ENCODE measurements at places on chromosomes 6 and 20.

DNA sequence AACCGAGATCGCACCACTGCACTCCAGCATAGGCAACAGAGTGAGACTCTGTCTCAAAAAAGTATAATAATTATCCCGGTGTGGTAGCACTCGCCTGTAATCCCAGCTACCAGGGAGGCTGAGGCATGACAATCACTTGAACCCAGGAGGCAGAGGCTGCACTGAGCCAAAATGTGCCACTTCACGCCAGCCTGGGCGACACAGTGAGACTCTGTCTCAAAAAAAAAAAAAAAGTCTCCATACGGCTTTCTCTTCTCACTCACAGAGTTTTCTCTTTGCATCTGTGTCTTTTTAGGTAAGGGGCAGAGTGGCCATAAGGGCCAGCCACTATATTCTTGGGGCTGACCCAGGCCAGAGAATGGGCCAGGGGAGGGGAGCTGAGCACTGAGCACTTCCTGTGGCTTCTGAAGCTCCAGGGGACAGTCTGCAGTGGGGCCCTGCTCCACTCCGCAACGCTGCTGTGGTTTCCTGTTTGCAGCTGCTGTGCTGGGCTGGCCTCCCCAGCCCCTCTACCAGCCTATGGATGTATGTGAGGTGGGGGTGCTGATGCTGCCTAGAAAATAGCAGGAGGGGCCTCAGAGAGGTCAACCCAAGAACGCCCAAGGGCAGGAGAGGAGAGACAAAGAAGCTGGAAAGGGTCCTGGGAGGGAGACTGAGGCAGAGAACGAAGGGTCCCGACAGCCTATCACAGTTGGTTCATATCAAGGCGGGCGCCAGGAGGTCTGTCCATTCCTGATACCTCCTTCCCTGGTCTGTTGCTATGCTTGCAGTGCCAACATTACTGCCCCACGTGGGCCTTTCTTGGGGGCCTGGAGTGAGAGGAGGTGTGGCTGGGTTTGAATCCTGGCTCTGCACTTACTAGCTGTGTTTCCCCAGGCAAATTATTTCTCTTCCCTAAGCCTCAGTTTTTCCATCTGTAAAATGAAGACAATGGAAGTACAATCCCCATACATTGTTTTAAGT is 16.0 kb downstream of the SLA2 start:
- DNase-seq = no peak

DNA sequence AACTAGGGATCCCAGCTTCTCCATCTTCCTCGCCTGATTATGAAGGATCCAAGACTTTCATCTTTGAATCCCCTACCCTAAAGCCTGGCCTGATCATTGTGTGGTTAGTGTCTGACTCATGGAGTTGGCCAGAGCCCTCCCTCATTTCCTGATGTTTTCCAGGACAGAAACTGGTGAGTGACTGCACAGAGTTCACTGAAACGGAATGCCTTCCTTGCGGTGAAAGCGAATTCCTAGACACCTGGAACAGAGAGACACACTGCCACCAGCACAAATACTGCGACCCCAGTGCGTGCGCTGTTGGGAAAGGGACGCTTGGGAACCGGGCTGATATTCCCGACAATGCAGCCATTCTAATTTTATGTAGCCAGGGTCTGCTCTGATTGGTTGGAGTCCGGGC is 4.0 kb downstream of the CD40 start:
- no peak for DNase-seq

- no peak for DNase-seq
These were observed 63.1 kb upstream of the PHACTR1 start for GRCh38 chr6:12653486-12653885.

DNA sequence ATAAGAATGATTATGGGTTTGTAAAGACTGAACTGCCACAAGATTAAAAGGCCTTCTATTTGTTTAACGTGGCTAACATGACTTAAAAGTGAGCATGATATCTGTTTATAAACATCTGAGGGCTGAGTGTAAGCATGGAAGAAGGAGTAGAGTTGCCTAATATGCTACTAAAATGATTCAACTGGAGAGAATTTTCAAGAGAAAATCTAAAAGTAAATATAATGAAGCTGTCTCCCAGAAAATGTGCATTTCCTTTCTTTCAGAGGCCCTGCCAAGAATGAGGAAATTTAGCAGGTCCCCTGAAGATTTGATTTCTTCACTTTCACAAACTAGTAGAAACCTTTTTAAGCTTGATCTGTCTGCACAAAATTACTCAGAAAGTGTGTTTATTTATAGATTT is 4.2 kb upstream of the EYA4 start:
- DNase-seq = no peak

GRCh38 chr20:53933232-53933846 is 137.1 kb downstream of the BCAS1 start:
- no peak for DNase-seq

GRCh38 chr6:31154436-31154835 is 3.2 kb downstream of the CCHCR1 start:
- no peak for DNase-seq

DNA sequence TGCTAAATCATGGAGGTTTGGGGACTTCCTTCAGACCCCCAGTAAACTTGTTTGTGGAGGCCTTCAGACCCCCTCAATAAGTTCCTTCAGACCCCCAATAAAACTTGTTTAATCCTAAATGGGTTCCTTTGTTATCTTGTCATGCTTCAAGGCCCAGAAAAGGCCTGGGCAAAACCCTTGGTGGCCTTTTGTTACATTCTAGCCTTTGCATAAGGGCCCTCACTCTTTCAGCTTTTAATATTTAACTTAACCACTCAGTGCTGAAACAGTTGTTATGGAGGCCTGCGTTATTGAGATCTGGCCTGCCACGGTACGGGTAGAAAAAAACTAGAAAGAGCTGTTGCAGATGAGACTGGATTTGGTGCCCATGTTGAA is 4.3 kb upstream of the DYNLRB1 start:
- DNase-seq = no peak

GRCh38 chr6:21099338-21100314 is 493.9 kb upstream of the SOX4 start:
- DNase-seq = no peak

GRCh38 chr6:158087224-158087867 is 80.7 kb downstream of the SERAC1 start:
- no peak for DNase-seq

GRCh38 chr6:159042003-159042825 is 2.6 kb downstream of the TAGAP start:
- DNase-seq = peak; percentile 57

- no peak for DNase-seq
These were observed 18.0 kb downstream of the ATP9A start for GRCh38 chr20:51750037-51750769.

- DNase-seq = no peak
These were observed 47.3 kb downstream of the SLC35D3 start for GRCh38 chr6:136969433-136969832.

DNA sequence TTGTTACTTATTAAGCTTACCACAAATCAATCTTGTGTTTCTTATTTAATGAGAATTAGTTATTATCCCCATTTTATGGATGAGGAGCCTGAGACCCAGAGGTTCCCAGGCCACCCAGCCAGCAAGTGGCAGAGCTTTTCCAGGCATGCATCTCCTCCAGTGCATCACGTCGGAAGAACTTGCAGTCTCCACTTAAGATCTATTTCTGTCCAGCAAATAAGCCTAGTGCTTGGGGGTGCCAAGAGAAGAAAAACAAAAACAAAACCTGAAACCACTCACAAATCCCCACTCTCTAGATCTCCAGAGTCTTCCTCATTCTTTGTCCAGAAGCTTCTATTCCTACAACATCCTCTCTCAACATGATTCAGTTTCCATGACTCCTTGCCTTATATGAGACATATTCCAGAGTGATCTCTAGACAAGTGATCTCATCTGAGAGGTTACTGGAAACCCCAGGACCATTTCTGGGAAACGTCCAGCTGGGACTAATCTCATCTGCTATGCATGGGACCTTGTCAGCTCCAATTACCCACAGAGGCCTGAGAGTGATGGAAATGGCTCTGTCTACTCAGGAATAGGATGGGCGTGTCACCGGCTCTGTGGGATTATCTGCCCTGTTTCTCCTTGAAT is 4.1 kb downstream of the GUCA1B start:
- DNase-seq = no peak

GRCh38 chr6:17688481-17688880 is 18.2 kb downstream of the NUP153 start:
- DNase-seq = no peak

GRCh38 chr6:79538106-79538971 is 1.1 kb upstream of the LCA5 start:
- DNase-seq = no peak

GRCh38 chr20:34573541-34574300 is 15.2 kb downstream of the MAP1LC3A start:
- DNase-seq = no peak

GRCh38 chr20:48054051-48054450 is 268.8 kb upstream of the SULF2 start:
- DNase-seq = no peak

DNA sequence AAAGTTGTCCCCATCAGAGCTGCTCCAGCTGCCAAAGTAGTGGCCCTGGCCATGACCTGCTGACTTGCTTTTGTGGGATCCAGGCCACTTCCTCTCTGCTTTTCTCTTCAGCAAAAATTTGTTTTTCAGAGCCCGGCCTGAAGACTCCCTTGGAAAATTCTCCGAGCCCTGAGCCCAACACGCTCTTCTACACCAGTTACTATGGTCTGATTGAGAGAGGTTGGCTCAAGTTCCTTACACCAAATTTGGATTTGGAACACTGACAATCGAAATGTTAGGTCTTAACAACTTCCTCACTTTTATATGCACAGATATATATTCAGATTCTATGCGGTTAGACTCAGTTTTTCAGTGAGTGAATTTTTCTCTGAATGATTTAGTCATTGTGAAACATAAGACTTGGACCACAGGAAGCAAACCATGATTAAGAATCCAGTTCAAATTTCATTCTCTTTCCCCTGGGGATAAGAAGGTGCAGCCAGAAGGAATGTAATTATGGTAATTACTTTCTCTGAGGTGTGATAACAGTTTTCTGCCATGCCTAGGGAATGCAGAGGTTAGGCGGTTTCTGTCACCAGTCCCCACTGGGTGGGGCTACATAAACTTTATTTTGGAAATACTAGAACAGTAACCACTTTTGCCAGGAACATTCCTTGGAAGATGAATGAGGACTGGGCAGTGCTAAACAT is 365.2 kb downstream of the SYNE1 start:
- no peak for DNase-seq

DNA sequence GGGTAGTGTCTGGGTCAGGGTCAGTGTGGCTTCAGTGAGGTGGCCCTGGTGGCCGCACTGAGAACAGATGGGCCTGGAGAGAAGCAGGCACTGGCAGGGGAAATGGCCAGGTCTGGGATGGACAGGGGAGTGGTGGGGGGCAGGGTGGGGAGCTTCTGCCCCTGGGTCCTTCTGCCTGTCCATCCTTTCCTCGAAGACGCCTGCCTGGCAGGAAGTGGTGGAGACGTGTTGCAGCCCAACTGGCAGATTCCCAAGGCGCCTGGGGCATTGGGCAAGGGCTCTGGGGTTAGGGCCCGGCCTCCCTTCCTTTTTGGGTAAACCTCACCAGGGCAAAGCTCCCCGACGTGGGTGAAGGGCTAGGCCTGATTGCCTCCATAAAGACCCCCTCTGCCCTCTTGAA is 10.4 kb downstream of the SRC start:
- DNase-seq = no peak

GRCh38 chr20:46559685-46560440 is 9.4 kb upstream of the OCSTAMP start:
- DNase-seq = no peak

DNA sequence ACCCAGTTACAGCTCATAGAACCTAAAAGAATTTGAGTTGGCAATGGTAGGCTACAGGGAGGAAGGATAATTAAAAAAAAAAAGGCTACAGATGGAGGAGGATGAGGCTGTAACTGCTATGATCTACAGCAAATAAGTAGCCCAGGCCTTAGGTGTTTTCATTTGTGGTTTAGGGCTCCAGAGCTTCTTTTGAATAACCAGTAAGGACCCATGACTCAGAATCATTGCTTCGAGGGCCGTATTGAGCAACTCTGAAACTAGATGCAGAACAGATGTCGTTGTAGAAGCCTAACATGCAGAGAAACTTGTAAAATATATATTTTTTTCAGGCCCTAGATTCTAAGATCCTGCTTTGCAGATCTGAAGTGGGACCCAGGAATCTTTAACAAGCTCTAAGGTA is 19.0 kb upstream of the ASIP start:
- DNase-seq = no peak
